ENCODE measurements at places on chromosomes 11 and 22. TPM values are rescaled to one million over a fixed set of nuclear protein-coding genes. Genes with fewer than 3 reads are reported as not detected.

The PGA5 gene
- total RNA-seq, result not detected

The TRPC6 gene
- not detected for total RNA-seq

The PPP6R2 gene
- 42.9 TPM for total RNA-seq

The PHLDA2 gene
- total RNA-seq, result 34.5 TPM

The OR10G8 gene
- not detected for total RNA-seq

The PIK3C2A gene
- total RNA-seq, result 29.3 TPM

The POU2AF2 gene
- not detected for total RNA-seq

The WT1 gene
- not detected for total RNA-seq

GRCh38 chr22:44573451-44573850, 75.4 kb upstream of the RTL6 start:
- H3K36me3 ChIP-seq, result no peaks in the 10 kb centered on the region
- no peaks in the 10 kb centered on the region for H3K4me1 ChIP-seq
- no peak overlapping the region for H3K27ac ChIP-seq
- no peak overlapping the region for H3K4me3 ChIP-seq
- no peak for DNase-seq
- peaks cover 9% of the 10 kb centered on the region for H3K27me3 ChIP-seq

- no peak overlapping the region for H3K27ac ChIP-seq
- H3K4me3 ChIP-seq, result no peak overlapping the region
- H3K4me1 ChIP-seq, result no peaks in the 10 kb centered on the region
- H3K36me3 ChIP-seq, result no peaks in the 10 kb centered on the region
- no peak for DNase-seq
These were observed 489.2 kb upstream of the CNTN5 start for GRCh38 chr11:98531576-98531975.

DNA sequence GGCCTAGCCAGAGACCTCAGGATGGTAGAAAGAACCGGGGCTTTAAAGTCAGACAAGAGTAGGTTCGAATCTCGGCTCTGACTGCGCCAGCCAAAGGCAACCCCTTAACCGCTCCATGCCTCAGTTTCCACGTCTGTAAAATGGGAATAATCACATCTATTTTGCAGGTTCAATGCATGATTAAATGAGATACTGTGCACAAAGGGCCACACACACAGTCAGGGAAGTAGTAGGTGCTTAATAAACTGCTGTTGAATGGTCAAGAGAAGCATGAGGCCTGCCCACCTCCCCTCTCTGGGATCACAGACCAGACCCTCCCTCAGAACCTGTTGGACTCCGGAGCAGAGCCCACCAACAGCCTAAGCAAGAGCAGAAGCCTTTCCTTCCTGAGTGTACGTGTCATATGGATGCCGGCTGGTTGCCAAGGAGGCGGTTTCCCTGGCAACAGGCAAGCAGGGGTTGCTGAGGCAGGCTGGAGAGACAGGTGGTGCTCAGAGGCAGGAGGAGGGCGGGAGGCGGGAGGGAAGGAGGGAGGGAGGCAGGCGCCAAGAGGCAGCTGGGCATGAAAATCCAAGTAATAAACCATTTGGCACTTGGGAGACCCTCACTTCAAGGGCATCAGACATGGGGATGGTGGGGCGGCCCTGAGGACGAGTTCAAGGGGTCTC, 43.9 kb downstream of the NFAM1 start:
- H3K27ac ChIP-seq, result no peak overlapping the region
- no peak for DNase-seq
- peaks cover 9% of the 10 kb centered on the region for H3K27me3 ChIP-seq
- no peak overlapping the region for H3K4me3 ChIP-seq
- no peaks in the 10 kb centered on the region for H3K36me3 ChIP-seq

DNA sequence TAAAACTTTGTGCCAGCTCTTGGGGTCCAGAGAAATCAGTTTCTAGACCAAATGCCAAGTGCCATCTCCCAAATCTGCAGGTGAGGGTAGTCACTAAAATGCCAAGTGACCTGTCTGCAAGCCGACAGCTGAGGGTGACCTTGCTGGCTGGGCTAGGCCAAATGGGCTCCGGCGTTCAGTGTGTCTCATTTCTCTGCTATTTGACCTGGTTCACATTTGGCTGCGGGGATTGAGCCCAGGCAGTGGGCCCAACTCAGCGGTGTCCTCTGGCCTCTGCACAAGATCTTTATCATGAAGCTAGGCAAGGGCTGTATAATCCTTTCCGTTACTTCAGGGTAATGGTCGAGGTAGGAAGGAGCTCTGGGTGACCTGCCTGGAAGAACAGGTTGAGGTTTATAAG, 87.5 kb downstream of the SNX19 start:
- no peak overlapping the region for H3K4me3 ChIP-seq
- no peak for DNase-seq
- H3K36me3 ChIP-seq, result no peaks in the 10 kb centered on the region
- peaks cover 7% of the 10 kb centered on the region for H3K27me3 ChIP-seq
- no peaks in the 10 kb centered on the region for H3K4me1 ChIP-seq
- H3K27ac ChIP-seq, result no peak overlapping the region

DNA sequence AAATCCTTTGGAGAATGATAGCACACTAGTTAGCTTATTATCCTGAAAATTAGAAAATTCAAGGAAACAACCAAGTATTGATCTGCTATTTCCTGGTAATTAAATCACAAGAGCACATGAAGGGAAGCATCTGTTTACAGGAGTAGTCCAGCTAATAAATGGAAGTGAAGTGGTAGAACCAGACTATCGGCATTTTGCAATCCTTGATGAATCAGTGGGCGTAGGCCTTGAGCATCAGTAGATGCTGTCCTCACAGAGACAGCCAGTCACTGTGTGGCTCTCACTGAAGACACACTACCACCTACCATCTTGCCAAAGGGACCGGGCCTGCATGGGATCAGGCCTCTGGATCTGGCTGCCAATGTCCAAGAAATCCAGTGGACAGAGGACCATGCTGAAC, 69.8 kb downstream of the FBLN1 start:
- no peak overlapping the region for H3K27ac ChIP-seq
- no peak for DNase-seq
- peaks cover 3% of the 10 kb centered on the region for H3K27me3 ChIP-seq
- no peaks in the 10 kb centered on the region for H3K4me1 ChIP-seq
- H3K36me3 ChIP-seq, result no peaks in the 10 kb centered on the region
- no peak overlapping the region for H3K4me3 ChIP-seq

DNA sequence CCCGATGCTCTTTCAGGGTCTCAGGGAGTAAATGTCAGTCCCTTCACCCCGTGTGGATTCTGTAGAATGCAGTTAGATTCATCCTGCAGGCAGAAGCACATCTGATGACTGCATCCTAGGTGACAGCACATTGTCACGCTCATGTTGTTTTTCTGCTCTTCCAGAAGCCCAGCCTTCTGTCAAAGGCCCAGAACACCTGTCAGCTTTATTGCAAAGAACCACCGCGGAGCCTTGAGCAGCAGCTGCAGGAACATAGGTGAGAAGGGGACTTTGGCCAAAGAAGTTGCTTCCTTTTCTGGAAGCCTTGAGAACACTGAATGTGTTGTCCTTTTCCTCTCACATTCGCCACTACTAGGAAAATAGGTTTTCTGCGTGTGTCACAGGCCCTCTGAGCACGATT, 43.7 kb downstream of the PPP2R1B start:
- DNase-seq, result no peak
- no peak overlapping the region for H3K4me3 ChIP-seq
- no peaks in the 10 kb centered on the region for H3K27me3 ChIP-seq
- H3K4me1 ChIP-seq, result no peaks in the 10 kb centered on the region
- peaks cover 42% of the 10 kb centered on the region for H3K36me3 ChIP-seq

GRCh38 chr22:37077802-37078448, 26.4 kb downstream of the KCTD17 start:
- H3K27ac ChIP-seq, result peak overlapping the region; percentile 99
- peaks cover 4% of the 10 kb centered on the region for H3K36me3 ChIP-seq
- H3K4me1 ChIP-seq, result peaks cover 55% of the 10 kb centered on the region
- H3K27me3 ChIP-seq, result no peaks in the 10 kb centered on the region

GRCh38 chr22:48051796-48052620, 1289.6 kb downstream of the TBC1D22A start:
- H3K27me3 ChIP-seq, result no peaks in the 10 kb centered on the region
- no peaks in the 10 kb centered on the region for H3K4me1 ChIP-seq
- H3K27ac ChIP-seq, result no peak overlapping the region
- no peak overlapping the region for H3K4me3 ChIP-seq

GRCh38 chr11:17208257-17208999, 642 bp upstream of the PIK3C2A start:
- peak overlapping the region; percentile 95 for H3K27ac ChIP-seq
- H3K4me3 ChIP-seq, result peak overlapping the region; percentile 99
- H3K4me1 ChIP-seq, result peaks cover 30% of the 10 kb centered on the region

DNA sequence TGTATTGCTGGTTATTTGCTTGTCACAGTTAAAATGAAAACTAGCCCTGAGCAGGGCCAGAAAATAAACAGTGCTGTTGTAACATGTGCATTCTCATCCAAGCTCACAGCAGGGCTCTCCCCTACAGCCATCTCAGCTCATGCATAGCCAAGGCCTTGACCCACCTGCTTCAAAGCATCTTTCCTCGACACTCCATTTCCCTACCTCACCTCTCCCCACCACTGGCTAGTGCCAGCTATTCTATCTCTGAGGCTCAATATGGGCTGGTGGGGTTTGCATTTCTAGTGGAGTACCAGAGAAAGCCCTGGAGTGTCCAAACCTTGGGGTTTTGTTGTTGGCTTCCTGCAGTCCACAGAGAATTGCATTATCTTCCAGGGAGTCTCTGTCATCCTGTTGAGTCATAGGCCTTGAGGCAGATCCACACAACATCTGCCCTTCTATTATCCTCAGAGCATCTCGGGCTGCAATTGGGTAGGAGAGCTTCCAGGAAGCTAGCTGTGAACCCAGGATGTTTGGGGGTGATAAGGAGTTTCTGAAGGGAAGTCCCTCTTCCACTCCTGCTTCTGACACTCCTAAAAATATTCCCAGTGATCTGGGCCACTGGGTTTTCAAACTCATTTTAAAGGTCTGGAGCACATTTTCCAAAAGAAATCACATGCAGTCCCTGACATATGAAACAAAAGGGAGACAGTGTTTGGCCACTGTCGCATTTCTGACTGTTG, 36.1 kb upstream of the AMOTL1 start:
- peaks cover 5% of the 10 kb centered on the region for H3K27me3 ChIP-seq
- H3K4me1 ChIP-seq, result peaks cover 6% of the 10 kb centered on the region
- H3K4me3 ChIP-seq, result no peak overlapping the region

DNA sequence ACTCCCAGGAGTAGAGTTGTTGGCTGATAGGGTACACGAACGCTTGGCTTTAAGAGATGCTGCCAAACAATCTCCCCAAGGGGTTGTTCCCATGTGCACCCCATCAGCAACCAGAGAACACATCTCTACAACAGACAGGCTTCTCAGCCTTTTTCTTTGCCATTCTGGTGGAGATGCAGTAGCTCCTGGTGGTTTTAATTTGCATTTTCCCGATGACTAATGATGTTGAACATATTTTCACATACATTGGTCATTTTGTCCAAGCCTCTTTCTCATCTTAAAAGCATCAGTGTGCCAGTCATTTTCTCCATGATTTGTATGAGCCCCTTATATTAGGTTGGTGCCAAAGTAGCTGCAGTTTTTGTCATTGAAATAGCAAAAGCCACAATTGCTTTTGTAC, 21.8 kb downstream of the DHCR7 start:
- no peak for DNase-seq
- no peaks in the 10 kb centered on the region for H3K36me3 ChIP-seq
- no peak overlapping the region for H3K4me3 ChIP-seq
- no peaks in the 10 kb centered on the region for H3K27me3 ChIP-seq

DNA sequence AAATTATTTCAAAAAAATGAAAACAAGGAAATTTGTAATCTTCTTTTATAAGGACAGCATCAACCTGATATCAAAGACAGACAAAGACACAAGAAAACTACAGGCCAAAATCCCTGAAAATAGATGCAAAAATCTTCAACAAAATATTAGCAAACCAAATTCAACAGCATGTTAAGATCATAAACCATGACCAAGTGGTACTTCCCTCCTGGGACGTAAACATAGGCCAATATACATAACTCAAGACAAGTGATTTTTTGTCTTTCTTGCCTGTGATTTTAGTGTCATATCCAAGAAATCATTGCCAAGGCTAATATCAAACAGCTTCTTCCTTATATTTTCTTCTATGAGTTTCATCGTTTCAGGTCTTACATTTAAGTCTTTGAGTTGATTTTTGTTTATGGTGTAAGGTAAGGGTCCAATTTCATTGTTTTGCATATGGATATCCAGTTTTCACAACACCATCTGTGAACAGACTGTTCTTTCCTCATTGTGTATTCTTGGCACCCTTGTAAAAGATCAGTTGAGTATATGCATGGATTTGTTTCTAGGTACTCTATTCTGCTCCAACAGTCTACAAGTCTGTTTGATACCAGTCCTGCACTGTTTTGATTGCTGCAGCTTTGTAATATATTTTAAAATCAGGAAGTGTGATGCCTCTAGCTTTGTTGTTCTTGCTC, 50.0 kb downstream of the SBF2 start:
- peaks cover 8% of the 10 kb centered on the region for H3K27me3 ChIP-seq
- H3K4me3 ChIP-seq, result no peak overlapping the region
- H3K27ac ChIP-seq, result no peak overlapping the region
- no peaks in the 10 kb centered on the region for H3K36me3 ChIP-seq

GRCh38 chr11:40384991-40385390, 1074.5 kb downstream of the LRRC4C start:
- DNase-seq, result no peak
- no peaks in the 10 kb centered on the region for H3K27me3 ChIP-seq
- H3K36me3 ChIP-seq, result no peaks in the 10 kb centered on the region

DNA sequence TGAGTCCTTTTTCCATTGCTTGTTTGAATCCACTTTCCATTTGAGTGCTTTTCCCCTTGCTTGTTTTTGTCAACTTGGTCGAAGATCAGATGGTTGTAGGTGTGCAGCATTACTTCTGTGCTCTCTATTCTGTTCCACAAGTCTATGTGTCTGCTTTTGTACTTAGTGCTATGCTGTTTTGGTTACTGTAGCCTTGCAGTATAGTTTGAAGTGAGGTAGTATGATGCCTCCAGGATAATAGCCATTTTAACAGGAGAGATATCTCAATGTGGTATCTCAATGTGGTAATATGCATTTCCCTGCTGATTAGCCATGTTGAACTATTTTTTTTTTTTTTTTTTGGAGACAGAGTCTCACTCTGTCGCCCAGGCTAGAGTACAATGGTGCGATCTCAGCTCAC, 16.7 kb downstream of the ACRV1 start:
- DNase-seq, result no peak
- H3K36me3 ChIP-seq, result peaks cover 83% of the 10 kb centered on the region
- H3K27me3 ChIP-seq, result no peaks in the 10 kb centered on the region
- H3K4me1 ChIP-seq, result peaks cover 24% of the 10 kb centered on the region
- peak overlapping the region; percentile 59 for H3K27ac ChIP-seq
- no peak overlapping the region for H3K4me3 ChIP-seq

GRCh38 chr11:45902452-45903380, 4.4 kb downstream of the FREY1 start:
- H3K27ac ChIP-seq, result no peak overlapping the region
- H3K4me1 ChIP-seq, result no peaks in the 10 kb centered on the region
- H3K36me3 ChIP-seq, result no peaks in the 10 kb centered on the region
- peaks cover 24% of the 10 kb centered on the region for H3K27me3 ChIP-seq

DNA sequence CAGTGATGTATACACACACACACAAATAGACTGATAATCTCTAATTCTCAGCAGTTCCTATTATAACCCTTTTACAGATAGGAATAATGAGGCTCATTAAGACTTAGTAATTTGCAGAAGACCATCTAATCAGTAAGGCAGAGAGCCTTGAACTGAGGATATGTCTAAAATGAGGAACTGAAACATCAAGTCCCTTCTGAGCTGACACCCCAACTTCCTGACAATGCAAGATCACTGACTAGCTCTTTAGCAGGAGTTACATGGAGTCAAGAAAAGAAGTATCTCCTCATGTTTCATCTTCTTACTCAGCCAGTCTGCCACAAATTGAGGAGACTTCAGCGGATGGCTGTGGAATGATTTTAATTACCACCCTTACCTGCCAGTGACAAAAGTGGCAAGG, 193.0 kb downstream of the MSANTD4 start:
- H3K4me1 ChIP-seq, result no peaks in the 10 kb centered on the region
- H3K27ac ChIP-seq, result no peak overlapping the region
- H3K4me3 ChIP-seq, result no peak overlapping the region
- DNase-seq, result no peak
- no peaks in the 10 kb centered on the region for H3K36me3 ChIP-seq

Data from activated T-helper 2 cell treated with anti-CD3 and anti-CD28 coated beads, Interferon-gamma antibody, Interleukin-2, Interleukin-4, amounts not matched to agents 10 μg/mL and 5 μg/mL and 100 μg/mL, durations not matched to agents 14 hours and 24 hours and 36 hours (primary cell).